ENCODE measurements at places on chromosomes 2 and 18. TPM values are rescaled to one million over a fixed set of nuclear protein-coding genes. Genes with fewer than 3 reads are reported as not detected.

DNA sequence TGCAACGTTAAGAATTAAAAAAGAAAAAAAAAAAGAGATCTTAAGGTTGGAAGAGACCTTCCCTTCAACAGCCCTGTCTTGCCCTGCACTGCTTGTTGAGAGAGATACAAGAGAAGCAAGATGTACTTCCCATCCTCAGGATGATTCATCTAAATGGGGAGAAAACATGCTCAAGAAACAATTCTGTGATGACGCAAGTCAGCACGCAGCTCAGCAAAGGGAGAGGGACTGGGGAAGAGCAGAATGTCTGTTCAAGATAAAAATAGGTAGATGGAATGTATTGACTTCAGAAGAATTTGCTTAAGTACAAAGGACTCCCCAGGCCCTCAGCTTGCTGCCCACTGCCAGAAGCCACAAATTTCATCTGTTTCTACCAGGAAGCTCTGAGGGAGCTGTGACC, 198.2 kb upstream of the SPRED2 start:
- no peak for DNase-seq

The RGPD4 gene
- not detected for total RNA-seq

DNA sequence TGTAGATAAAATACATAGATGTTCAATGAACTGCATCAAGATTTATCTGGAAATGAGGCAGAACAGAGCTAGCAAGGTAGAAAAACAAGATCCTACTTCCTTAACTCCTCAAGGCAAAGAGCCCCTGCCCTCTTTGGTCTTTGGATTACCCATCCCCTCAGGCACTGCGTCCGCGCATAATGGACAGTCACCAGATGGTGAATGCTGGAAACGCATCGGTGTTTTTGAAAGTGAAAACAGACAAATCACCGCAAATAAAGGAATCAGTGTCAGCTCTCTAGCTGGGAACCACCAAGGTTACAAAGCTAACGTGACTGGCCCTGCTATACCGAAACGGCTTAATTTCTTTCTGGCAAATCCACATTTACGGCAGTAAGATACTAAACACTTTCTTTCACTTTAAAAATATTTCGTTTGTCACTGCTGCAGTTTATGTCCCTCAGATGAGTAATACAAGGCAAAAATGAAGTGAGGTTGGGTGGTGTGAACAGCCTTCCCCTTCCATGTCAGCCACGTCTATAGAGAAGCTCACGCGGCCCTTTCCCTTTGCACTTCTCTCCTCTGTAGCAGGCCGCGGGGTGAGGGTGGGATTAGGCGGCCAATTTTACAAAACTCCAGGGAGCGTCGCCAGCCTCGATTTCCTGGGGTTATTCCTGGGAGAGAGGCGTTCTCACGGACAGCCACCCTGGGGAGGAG, 627 bp upstream of the GALR1 start:
- DNase-seq = no peak

GRCh38 chr2:234102112-234102511, 51.6 kb downstream of the SPP2 start:
- no peak for DNase-seq

DNA sequence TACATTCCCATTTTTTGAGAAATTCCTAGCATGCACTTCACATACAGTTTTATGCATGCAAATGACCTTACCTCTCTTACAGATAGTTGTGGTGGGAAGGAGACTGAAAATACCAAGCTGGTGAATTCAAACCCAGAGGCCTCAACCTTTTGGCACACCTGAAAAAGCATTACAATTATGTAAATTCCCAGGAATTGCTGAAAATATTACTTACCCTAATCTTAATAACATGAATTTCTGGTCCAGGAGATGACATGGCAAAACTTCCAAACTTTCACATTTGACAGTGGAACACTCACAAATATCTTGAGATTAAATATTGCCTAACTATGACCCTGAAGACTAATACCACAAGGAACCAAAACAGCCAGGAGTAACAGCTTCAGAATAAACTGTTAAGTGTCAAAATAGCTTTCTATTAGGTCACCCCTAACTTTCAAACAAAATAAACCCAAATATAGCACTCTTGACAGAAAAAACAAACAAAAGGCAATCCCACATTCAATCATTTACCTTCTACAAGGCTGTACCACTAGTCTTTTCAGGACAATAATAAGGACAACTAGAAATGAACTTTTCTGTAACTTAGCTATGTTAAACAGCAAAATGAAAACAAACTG, 10.9 kb upstream of the PEX13 start:
- no peak for DNase-seq

DNA sequence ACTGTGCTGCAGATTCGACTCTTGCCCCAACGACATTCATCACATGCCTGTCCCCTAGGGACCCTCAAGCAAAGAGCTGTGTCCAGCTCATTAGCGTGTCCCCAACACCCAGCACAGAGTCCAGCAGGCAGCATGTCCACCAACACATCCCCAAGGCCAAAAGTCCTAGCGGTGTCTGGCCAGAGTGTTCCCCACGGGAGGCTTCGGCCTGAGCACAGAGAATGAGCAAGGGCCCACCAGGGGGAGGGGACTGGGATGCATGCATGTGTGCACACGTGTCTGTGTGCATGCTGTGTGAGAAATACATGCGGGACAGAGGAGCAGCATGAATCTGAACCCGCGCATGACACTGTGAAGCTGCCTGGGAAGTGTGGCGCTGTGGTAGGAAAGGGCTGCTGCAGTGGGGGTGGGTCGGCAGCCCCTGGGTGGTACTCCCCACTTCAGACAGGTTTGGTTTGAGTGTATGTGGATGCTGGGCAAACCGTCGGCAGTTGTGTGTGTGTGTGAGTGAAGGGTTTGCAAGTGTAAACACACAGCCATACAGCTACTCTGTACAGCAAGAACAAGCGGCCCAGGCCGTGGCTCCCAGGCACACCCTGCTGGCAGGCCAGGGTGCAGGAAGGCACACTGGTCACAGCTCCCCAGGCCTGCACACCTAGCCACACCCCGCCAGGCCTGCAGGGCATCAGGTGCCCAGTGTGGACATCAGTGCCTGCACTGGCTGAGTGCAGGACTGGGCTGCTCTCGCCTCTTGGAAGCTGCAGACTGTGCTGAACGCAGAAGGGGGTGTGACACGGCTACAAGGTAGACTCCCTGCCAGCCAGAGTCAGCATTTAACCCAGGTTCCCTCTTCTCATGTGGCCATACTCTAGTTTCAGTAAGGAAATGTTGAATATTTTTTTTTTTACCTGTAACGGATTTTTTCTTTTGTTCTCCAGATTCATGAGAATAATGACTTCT, 19.5 kb upstream of the HES6 start:
- no peak for DNase-seq

The ATP6V1C2 gene
- total RNA-seq = 1.9 TPM
